ENCODE measurements at places on chromosomes 4 and X.
A peak's percentile ranks its signal among the peaks of the same experiment; 100 is the strongest.

DNA sequence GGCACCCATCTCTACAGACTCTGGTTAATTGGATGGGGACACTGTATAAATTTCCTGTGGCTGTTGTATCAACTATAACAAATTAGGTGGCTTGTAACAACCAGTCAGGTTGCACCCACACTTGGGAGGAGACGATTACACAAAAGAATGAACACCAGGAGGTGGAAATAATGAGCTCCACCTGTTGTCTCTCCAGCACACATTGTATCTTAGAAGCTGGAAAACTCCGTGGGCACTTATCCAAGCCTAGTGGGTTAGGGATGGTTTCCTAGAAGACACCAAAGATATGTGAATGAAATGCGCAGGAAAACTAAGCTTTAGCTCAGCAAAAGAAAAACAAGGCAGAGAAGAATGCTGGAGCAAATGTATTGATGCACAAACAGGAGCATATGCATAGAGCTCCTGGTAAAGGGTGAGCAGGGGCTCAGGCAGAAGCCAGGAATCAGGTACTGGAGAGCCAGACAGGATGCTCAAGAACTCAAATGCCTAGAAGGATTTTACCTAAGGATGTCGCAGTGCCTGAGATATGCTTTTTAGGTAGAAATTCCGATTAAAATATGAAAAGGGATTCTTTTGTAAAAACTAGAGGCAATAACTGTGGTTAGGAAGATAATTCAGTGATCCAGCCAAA is 111.7 kb downstream of the GALNTL6 start:
- DNase-seq = no peak

DNA sequence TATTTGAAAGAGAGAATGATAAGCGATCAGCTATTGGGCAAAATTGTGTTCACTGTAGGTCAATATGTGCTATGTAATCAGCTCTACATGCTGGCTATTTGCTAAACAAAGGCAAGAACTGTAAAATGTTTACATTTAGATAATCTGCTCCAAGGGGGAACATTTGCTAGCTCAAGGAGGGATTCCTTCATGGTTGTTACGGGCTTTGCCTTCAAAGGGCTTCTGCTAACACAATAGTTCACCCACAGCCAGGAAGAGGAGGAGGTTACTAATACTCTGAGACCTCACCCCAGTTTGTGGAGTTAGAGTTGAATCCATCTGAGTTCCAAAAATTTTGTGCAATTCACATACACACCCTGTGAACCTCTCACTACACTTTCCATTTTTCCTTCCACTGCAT is 107.6 kb upstream of the BMP3 start:
- DNase-seq = no peak

DNA sequence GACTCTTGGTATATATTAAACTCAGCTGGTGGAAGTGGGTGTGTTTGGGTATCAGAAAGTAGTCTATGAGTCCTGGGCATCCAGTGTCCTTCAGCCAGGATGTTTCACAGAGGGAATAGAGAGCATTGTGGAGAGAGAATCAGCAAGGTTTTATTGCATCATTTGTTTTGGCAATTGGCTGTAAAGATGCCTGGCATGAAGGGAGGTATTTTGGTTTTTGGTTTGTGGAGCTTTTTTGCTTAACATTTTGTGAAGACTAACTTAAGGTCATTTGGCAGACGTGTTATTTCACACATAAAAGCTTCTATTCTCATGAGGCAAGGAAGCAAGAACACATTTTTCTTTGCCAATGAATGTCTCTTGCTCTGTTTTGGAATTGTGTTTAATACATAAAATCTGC is 71.1 kb downstream of the DCLK2 start:
- DNase-seq = no peak

DNA sequence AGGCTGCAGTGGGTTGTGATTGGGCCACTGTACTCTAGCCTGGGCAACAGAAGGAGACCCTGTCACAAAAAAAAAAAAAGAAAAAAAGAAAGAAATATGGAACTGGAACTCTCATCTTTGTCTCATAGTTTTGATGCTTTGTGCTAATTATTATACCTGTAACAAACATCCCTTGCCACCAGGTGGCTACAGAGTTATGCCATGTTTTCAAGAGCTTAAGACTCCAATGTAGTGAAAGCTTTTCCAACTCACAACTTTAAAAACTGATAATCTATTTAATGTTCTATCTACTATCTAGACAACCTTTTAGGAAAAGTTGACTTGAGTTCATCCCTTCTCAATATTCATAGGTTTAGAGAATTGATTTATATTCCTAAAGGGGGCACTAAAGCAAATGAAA is 42.4 kb downstream of the HTR2C start:
- DNase-seq = no peak

DNA sequence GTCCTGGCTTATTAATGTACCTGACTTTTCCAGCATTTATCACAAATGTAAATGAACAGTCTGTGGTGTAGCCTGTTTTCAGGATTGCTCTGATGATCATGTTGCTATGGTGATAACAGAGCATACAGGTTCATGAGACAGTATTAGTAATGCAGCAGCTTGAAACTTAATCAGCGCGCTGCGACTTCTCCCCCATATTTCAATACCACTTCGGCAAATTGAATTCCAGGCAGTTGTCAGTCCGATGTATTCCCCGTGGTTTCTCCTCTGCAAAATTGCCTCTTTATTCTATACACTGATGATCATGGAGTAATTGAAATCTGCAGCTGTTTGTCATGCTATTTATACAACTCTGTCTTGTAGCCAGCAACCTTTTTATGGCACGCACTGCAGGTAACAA is 239.3 kb downstream of the C4orf33 start:
- no peak for DNase-seq

DNA sequence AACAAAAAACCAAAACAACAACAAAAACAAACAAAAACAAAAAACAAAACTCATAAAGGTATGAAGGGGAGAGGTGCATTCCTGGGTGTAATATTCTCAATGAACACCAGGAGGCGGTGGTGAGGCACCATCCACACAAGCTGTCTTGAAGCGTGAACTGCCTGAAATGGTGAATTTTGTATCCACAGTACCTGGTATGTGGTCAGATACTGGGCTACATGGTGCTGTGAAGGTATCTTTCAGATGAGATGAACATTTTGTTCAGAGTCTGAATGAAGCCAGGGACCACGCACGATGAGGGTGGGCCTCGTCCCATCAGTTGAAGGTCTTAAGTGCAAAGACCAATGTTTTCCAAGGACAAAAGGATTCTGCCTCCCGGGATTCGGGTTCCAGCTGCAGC is 58.5 kb downstream of the ASMT start:
- peak; percentile 57 for DNase-seq

- DNase-seq = peak; percentile 71
Measured at GRCh38 chrX:118510111-118510510, 14.5 kb downstream of the DOCK11 start.

GRCh38 chrX:135346975-135347374 is 37.7 kb downstream of the ETDC start:
- DNase-seq = peak; percentile 8

GRCh38 chr4:45692131-45692735 is 431.6 kb downstream of the GABRG1 start:
- no peak for DNase-seq

- DNase-seq = no peak
Measured at GRCh38 chrX:78643096-78643495, 16.0 kb downstream of the RTL3 start.

GRCh38 chr4:71711985-71712348 is 71.9 kb downstream of the GC start:
- DNase-seq = no peak

- DNase-seq = no peak
Measured at GRCh38 chrX:139204898-139205667, 325.5 kb upstream of the F9 start.
